Stimulated activated CD4-positive, alpha-beta T cell treated with anti-CD3 and anti-CD28 coated beads, TNF-alpha, amount 100 ng/mL, for 4 hours (primary cell): ENCODE measurements at places on chromosomes 2 and 18.

GRCh38 chr2:155633887-155634570 lies 698.5 kb downstream of the NR4A2 start:
- no peak for DNase-seq

GRCh38 chr2:105443617-105444598 lies 45.1 kb upstream of the FHL2 start:
- no peak for DNase-seq

DNA sequence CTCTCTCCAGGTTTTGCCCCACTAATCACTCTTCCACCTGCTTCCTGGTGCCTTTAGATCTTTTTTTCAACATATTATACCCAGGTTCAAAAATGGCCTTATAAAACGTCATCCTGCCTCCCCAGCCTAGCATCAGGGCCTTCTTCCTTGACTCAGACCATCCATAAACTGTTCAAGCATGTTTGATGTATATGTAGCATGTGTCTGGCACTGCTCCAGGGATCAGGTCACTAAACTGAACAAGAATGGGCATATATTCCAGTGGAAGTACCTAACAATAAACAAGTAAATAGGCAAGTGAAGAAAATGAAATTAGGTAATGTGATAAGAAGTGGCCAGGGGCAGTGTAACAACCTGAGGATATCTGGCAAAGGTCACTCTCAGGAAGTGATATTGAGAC lies 141.2 kb downstream of the TRIB2 start:
- no peak for DNase-seq

DNA sequence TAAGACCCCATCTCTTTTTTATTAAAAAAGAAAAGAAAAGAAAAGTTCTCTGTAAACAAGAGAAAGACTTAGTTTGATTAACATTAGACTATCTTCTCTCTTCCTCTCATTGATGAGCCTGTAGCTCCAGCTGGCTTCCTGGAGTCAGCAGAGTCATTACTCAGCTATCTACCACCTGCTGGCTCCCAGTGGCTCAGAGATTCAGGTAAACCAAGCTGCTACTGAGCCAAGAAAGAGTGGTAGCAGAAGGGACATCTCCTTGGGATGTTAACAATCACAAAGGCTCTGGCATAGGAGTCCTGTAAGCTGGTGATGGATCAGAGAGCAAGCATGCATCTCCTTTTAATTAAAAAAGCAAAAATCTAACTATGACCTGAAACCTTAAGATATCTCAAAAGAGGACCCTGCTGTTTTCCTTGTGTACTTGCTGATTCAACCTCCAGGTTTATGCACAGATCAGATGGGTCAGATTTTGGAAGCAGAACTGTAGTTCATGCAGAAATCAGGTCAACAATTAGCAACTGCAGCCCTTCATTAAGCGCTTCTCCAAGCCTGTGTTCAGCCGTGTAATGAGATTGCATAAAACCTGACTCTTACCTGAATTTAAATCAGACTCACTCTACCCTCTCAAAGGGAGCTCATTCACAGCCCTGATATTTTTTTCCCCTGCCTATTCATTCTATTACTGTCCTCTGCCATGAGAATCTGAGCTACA lies 225.8 kb downstream of the RNF152 start:
- no peak for DNase-seq

GRCh38 chr2:18976168-18976961 lies 382.1 kb downstream of the OSR1 start:
- no peak for DNase-seq

- no peak for DNase-seq
Measured at GRCh38 chr2:238169048-238169707, 10.4 kb downstream of the ERFE start.

DNA sequence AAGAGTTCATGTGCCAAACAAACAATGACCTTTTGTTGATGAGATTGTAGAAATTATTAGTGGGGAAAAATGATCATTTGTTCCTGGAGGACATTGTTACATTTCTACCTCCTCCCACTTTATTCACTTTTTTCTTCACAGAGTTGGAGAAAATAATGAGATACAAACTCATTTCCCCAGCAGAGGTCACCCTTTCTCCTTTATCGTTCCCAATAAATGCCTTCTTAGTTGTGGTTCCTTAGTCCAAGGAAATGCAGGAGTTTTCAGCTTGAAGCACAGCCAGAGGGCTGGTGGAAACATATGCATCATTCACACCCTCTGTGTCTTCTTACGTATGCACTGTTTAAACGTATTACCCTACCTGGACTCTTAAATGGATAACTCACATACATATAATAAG lies 108.8 kb downstream of the SLC4A3 start:
- no peak for DNase-seq

DNA sequence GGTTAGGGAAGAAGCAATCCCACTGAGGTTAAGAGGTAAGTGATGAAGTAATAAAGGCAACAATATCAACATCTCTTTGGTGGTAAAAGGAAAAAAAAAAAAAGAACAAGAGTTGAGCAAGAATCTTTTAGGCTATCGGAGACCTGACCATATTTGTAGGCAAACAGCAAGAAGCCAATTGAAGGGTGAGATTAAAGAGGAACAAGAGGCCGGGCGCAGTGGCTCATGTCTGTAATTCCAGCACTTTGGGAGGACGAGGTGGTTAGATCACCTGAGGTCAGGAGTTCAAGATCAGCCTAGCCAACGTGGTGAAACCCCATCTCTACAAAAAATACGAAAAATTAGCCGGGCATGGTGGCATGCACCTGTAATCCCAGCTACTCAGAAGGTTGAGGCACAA lies 11.3 kb downstream of the VPS54 start:
- no peak for DNase-seq

GRCh38 chr2:108616751-108617161 lies 82.5 kb downstream of the LIMS1 start:
- DNase-seq, result no peak

- no peak for DNase-seq
Measured at GRCh38 chr2:96945014-96945413, 41.4 kb downstream of the FAM178B start.

DNA sequence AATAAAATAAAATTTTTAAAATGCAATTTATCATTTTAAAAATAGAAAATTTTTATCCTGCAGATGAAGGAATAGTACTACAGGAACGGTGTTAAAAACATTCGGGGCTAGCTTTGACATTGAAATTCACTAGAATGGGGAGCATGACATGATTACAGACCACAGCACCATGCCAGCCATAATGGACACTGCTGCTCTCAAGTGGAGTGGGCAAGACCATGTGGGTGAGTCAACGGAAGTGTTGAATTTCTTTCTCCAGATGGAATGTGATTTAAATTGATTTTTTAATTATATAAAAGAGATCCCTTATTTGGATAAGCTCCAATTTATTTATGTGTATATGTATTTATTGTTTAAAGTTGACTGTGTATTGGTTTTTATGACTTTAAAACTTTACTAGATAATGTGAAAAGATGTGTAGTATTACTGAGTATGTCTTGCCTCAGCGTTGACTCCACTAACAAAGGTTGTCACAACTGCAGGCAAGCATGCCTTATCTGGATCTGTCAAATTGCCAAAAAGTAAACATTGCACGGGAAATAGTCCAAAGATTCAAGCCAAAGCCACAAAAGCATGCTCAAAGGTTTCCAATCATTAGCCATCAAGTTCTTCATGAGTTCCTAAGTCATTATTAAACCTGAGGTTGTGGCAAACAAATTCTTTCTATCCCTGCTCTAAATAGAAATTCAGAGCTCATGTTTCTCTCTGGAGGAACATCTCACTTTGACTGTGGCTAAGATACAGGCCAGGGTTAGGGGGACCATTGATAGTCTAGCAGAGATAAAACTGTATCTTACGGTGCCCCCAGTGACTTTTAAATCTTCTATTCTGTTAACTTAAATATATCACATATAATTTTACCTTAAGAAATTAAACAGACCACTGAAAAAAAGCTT lies 536.9 kb downstream of the TMX3 start:
- DNase-seq, result no peak
